ENCODE measurements at places on chromosomes 1 and 21.

- no peak for DNase-seq
Observed at GRCh38 chr1:162011337-162012012, 12.2 kb downstream of the OLFML2B start.

DNA sequence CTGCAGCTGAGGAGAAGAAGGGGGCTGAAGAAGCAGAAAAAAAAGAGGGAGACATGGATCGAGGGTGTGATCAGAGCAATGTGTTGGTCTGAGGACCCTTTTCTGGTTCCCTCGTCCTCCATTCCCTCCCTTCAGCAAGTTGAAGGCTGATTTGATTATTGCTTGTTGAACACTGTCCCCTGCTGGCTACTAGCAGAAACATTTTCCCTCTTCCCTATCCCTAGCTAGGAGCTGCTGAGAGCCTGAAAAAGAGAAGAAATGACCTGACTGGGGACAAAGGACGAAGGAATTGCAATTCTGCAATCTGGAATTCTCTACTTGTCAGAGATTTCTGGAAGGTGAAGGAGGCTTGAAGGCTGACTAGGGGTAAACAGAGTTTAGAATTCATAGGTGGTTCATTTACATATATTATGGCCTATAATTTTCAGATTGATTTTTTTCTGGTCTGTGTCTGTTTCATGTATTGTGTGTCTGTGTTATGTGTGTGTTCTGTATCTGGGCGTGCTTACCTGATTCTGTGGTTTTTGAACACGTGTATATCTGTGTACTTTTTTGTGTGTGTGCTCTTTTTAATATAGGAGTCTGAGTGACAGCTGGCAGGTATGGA, 9.8 kb downstream of the NHLH1 start:
- DNase-seq = peak; percentile 34

DNA sequence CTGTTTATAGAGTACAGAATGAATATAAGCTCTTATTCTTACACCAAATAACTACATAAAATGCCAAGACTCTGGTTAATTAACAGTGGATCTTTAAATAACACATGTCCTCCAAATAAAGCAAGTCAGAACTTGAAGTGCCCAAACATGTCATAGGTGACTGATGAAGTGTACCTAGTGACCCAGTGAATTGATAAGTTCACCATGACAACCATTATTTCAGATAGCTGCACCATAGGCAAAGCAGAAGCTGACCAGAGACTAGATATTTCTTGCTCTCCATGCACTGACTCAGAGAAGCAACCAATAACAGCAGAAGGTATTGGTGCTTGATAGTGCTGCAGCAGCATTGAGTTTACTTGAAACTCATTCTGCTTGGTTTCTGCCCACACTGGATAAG, 192.1 kb downstream of the DUSP10 start:
- no peak for DNase-seq

DNA sequence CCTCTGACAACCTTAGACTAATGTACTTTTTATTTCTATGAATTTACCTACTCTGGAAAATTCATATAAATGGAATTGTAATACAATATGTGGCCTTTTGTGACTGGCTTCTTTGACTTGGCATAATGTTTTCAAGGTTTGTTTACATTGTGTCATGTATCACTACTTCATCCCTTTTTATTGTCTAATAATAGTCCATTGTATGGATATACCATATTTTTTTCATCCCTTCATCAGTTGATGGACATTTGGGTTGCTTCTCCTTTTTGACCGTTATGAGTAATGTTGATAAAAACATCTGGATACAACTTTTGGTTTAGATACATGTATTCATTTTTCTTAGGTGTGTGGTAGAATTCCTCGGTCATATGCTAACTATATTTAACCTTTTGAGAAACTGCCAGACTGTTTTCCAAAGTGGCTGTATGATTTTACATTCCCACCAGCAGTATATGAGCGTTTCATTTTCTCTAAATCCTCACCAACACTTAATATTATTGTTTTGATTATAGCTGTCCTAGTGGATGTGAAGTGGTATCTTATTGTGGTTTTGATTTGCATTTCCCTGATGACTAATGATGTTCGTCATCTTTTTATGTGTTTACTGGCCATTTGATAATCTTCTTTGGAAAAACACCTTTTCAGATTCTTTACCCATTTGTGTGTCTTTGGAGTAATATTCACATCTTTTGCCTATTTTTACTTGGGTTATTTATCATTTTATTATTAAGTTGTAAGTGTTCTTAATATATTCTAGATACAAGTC, 3.5 kb downstream of the RO60 start:
- DNase-seq = no peak

DNA sequence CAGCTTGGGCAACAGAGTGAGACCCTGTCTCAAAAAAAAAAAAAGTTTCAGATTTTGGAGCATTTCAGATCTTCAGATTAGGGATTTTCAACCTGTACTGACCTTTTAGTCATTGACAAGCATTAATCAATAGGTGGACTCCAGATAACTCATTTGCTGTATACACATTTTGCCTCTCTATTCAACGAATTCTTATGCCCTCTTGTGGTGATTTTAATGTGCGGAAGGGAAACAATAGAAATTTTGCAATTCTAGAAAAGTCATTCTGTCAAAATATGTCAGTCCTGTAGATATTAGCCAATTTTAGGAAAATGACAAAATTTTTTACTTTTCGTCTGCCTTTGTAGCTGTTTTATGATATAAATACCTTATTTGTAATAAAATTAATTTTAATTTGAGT, 11.6 kb upstream of the OR2G2 start:
- no peak for DNase-seq

DNA sequence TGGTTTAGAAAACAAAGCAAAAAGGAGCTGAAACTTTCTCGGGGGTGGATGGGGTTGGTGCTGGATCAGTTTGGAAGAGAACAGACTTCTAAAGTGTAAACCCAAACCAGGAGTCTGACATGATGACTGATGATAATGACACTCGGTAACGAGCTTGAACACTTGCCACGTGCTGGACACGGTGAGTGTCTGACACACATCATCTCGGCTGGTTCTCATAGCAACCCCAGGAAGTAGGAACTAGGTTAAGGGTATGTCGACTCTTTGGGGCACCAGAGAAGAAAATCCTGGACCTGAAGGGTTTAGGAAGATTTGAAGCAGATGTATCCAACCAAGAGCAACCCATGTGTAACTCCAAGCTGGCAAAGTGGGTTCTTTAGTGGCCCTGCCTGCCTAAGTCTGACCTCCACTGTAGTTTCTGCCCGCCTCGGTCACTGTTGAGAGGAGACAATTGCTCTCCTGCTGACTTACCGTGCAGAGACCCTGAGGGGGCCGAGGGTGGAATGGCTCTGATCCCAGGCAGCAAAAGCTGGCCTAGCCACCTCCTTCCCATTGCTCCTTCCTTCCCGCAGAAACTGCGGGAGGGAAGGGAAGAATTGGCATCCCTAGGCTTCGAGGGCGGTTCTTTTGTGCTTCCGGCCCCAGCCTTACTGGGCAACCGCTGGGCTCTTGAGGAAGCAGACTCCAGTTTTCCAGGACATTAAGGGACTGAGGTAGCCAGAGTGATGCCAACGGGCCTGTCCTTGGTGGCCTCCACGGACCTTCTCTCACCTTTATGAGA, 156.0 kb downstream of the TOMM20 start:
- DNase-seq = no peak

- no peak for DNase-seq
Observed at GRCh38 chr1:221816899-221817298, 75.0 kb upstream of the DUSP10 start.

DNA sequence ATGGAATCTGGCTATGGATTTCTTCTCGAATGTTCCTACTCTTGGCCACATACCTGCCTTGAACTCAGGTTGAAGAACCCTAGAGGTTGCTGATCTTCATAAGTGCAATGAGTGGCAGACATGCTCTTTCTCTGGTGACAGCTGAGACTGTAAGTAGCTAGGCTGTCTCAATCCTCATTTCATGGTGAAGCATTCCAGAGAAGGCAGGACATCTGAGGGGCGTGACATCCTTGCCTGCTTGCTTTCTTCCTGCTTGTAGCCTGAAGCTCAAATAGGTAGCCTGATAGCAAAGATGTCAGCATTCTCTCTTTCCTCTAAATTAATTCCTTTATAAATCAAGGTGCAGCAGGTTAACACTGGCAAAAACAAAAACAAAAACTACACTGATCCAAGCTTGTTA, 114.6 kb upstream of the MAGI3 start:
- no peak for DNase-seq

DNA sequence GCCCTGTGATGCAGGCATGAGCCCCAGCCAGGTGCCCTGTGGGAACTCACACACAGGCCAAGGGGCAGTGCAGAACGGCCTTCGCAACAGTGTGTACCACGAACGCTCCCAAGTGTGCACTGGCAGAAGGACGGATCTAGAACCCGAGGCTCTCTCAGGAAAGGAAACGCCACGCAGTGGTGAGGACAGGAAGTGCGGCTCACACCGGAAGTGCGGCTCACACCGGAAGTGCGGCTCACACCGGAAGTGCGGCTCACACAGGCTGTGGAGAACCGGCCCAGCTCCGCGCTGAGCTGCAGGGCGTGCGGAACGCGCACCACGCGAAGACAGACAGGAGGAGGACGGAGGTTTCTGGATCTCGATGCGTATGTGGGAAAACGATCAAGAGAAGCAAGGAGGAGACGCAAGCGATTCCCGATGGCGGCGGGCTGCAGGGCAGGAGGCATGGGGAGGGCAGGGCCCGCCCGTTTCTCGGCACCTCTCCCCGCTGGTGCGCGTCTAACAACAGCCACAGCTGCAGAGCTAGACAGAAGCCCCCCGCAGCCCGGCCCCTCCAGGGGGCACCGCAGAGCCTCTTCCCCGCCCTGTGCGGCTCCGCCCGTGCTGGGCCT, 35.9 kb upstream of the TMEM52 start:
- DNase-seq = no peak

DNA sequence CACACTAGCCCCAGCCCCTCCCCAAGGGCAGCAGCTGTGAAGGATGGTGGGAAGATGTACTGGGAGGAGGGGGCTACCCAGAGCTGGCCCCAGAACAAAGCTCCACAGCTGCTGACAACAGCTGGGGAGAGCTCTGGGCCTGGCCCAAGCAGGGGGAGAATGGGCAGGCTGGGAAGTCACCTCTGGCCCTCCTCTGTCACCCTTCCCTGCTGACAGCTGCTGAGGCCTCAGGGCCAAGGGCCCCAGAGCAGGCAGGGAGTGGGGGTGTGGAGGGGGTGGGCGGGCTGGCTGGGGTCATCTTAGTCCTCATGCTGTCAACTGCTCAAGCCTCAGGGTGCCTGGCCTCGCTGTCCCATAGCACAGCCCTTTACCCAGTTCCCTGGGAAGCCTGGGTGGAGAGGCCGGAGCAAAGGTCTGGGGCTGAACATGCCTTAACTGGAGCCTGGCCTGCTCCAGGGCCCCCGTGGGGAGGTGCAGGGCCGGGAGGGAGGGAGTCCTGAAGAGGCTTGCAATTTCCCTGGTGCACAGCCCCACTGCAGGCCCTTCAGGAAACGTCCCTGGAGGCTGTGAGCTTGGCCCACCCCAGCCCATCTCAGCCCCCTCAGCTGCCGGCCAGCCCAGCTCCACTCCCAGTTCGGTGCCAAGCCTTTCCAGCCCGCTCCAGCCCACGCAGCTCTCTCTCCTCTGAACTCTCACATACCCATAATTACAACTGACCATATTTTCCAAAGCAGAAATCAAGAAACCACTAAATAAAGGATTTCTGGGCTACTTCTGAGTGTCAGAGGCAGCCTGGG, 25.7 kb downstream of the HSPG2 start:
- no peak for DNase-seq

DNA sequence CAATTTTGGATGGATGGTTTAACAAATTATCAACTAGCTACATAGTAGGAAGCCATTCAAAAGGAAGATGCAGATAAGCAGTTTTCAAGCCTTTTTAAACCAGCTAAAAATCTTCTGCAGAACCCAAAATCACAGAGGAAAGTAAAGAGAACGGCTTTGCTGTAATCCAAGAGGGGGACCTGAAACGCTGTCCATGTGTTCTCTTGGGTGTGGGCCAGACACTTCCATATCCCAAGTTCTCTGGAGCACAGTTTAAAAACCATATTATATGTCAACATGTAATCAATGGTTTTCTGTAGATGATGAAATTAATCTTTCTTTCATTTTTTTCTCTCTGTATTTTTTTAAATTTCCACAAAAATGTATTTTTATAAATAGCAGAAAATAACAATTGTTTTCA, 90.5 kb downstream of the SELENOF start:
- no peak for DNase-seq

DNA sequence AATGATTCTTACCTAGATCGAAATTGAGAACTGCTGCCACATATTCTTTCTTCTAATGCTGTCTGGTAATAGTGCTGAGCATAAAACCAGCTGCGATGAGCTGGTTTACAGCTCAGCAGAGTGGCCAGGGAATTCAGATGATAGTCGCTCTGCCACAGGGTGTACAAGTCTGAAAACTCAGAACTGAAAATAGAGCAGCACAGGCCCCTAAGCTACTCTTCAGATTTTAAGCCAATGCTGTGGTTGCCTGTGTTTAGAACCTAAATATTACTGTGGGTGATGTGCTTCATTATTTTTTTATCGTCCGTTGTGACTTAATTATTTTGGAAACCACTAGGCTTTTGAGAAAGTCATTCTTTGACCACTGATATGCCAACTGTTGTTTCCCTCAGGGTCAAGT, 152.0 kb downstream of the ADGRL4 start:
- DNase-seq = no peak

DNA sequence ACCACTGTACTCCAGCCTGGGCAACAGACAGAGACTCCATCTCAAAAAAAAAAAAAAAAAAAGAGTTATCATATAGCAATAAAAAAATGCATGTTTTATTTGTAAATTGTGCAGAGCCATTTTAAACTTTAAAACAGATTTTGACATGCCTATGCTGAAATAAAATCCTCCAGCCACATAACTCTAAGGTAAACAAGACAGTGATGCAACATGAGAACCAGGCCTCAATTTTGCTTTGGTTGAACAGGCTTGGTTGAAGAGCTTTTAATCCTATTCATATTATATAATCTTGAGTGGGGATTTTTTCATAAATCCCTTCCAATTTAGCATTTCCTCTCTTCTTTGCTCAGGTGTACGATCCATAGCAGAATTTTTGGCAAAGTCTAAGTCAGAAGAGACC, 26.1 kb downstream of the ARMH1 start:
- DNase-seq = no peak

DNA sequence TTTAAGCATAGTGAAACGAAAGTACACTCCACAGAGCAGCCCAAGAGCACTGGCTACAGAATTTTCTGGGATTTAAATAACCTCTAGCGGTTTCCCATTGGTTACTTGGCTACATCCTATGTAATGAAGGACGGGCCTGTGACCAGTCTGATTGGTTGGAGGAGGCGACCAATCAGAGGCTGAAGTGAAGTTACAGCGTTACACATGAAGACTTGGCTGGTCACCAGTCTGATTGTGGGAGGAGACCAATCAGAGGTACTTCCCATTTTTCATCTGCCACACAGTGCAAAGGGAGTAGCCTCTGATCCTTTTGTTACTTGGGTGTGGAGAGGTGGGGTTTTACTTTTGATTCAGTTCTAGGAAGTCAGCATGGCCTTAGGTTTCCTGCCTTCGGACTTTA, 142.7 kb upstream of the SERTAD4 start:
- DNase-seq = no peak

All from SHP77 treated with DMSO at 0.1 percent for 48 hours (cell line).